ENCODE measurements at places on chromosomes 3 and 15.

GRCh38 chr3:83649692-83650091 is 1309.1 kb upstream of the CADM2 start:
- no peak for DNase-seq

DNA sequence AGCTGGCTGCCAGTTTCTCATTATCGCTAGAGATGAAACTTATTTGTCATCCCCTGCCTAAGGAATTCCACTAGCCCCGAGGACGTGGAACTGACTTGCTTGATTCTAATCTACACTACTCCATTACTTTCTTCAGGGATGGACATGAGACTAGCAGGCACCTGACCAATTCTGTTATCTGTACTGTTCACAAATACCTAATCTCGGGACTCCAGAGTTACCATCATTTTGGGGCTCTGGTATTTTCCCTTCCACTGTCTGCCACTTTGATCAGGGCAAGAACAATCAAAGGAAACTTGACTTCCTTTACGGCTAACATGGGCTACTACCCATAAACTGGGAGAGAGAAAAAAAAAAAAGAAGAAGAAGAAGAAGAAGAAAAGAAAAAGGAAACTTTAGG is 27.8 kb downstream of the BMF start:
- DNase-seq, result no peak

DNA sequence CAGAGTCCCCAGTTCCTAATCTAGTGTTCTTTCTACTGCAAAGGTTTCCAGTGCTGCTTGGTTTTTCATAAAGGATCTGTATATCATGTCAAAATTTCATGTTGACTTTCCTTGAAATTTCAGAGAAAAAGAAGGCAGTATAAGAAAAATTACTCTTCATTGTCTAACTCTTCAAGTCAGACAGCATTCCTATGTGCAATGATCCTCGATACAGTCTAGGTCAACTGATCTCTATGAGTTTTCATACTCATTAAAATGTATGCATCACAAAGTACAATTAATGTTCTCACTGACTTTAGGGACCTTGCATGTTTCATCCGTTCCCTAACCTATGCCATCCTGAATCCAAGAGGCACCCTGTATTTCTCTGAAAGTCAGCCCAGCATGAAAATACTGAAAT is 317.3 kb downstream of the ZBTB20 start:
- no peak for DNase-seq

- DNase-seq, result no peak
Measured at GRCh38 chr3:71934520-71935270, 149.7 kb upstream of the PROK2 start.

GRCh38 chr3:97438131-97438530 is 326.4 kb upstream of the ARL6 start:
- no peak for DNase-seq

DNA sequence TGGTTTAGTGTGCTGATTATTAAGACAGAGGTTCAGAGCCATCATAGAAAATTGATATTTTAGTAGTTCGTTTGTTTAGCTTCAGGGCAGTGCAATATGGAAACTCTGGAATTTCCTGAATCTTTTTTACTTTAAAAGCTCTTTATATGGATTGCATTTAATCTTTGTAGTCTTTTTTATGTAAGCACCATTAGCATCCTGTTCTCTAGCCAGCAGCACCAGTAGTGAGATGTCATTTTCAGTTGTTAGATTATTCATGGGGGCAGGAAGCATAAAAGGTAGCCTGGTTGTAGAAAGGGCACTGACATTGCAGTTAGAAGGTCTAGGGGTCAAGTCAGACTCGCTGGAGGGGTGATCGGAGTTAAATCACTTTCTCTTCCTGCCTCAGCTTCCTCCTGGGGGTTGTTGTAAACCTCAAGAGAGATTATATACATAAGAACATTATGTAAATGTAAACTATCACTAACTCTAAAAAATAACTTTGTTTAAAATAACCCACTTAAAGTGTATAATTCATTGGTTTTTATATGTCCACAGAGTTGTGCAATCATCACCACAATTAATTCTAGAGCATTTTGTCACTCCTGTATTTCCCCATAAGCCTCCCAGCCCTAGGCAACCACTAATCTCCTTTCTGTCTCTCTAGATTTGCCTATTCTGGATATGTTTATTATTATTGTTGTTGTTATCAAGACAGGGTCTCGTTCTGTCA is 31.4 kb upstream of the ITPKA start:
- DNase-seq, result no peak
